ENCODE measurements at places on chromosomes 12 and 14. TPM values are rescaled to one million over a fixed set of nuclear protein-coding genes. Genes with fewer than 3 reads are reported as not detected.

SCN8A gene
- total RNA-seq = 1.5 TPM

APOLD1 gene
- 3.3 TPM for total RNA-seq

EEA1 gene
- 12.1 TPM for total RNA-seq

C1S gene
- total RNA-seq = 1.3 TPM

IGFBP6 gene
- total RNA-seq = not detected

GRCh38 chr12:131862600-131862993, 31.8 kb upstream of the ULK1 start:
- no peak overlapping the region for H3K27ac ChIP-seq
- no peaks in the 10 kb centered on the region for H3K36me3 ChIP-seq
- no peak overlapping the region for H3K4me3 ChIP-seq
- DNase-seq = no peak

DNA sequence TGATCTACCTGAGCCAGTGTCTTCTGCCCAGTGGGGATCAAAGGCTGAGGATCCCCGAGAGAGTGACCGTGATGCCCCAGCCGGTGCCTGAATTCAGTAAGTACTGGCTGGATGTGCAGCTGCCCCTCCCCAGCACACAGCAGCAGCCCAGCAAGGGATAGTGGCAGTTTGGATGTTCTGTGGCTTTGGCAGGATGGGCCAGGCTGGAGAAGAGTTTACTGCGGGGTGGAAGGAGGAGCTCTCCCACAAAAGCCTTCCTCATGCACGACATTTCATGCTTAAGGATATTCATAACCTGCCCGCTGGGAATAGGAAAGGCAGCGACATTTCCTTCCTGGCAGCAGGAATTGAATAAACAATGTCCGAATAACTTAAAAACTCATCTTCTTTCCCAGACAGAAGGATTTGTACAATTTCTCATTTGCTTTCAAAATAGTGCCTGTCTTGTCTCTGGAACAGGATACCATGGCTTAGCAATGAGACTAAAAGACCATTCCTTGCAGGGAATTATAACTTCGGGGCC, 135.6 kb upstream of the PRMT8 start:
- H3K4me1 ChIP-seq = no peaks in the 10 kb centered on the region
- no peaks in the 10 kb centered on the region for H3K36me3 ChIP-seq
- no peaks in the 10 kb centered on the region for H3K27me3 ChIP-seq
- no peak overlapping the region for H3K4me3 ChIP-seq

GRCh38 chr14:91750634-91751198, 18.8 kb upstream of the CATSPERB start:
- DNase-seq = no peak
- peaks cover 10% of the 10 kb centered on the region for H3K27me3 ChIP-seq
- no peaks in the 10 kb centered on the region for H3K36me3 ChIP-seq
- H3K27ac ChIP-seq = no peak overlapping the region
- H3K4me1 ChIP-seq = no peaks in the 10 kb centered on the region

DNA sequence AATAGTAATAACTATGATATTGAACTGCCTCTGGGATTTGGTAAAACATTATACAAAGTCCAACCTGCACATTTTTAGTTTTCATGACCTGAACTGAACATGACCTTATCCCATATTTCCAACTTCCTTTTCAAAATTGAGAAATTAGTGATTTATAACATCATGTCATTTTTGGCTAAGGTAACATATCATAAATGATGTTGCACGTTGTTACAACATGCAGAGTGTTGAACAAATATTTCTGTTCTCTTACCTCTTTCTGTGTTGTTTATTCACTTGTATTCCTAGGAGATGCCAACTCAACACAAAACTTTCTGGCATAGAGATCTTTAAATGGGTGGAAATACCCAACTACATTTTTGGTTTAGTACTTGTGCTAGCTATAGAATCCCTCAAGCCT, 496.0 kb downstream of the SLC6A15 start:
- no peaks in the 10 kb centered on the region for H3K4me1 ChIP-seq
- H3K27ac ChIP-seq = no peak overlapping the region
- no peak for DNase-seq
- H3K36me3 ChIP-seq = no peaks in the 10 kb centered on the region

DNA sequence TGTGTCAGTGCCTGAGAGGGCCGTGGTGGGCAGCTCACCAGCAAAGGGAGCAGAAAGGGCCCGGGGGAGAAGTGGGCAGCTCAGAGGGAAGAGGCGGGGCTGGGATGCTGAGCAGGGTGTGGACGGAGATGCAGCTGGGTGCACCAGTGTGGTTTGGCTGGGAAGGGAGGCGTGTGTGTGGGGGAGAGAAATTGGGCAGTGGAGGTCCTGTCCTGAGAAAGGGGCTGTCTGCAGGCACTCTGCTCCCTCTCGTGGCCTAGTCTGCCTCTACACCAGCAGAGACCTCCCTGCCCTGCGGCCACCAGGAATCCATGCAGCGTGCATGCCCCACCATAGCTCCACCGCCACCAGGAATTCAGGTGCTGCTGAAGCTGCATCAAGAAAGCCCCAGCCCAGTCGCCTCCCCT, 6.4 kb downstream of the TMEM121 start:
- no peak for DNase-seq
- no peak overlapping the region for H3K27ac ChIP-seq
- peaks cover 3% of the 10 kb centered on the region for H3K27me3 ChIP-seq
- no peaks in the 10 kb centered on the region for H3K36me3 ChIP-seq
- no peak overlapping the region for H3K4me3 ChIP-seq

DNA sequence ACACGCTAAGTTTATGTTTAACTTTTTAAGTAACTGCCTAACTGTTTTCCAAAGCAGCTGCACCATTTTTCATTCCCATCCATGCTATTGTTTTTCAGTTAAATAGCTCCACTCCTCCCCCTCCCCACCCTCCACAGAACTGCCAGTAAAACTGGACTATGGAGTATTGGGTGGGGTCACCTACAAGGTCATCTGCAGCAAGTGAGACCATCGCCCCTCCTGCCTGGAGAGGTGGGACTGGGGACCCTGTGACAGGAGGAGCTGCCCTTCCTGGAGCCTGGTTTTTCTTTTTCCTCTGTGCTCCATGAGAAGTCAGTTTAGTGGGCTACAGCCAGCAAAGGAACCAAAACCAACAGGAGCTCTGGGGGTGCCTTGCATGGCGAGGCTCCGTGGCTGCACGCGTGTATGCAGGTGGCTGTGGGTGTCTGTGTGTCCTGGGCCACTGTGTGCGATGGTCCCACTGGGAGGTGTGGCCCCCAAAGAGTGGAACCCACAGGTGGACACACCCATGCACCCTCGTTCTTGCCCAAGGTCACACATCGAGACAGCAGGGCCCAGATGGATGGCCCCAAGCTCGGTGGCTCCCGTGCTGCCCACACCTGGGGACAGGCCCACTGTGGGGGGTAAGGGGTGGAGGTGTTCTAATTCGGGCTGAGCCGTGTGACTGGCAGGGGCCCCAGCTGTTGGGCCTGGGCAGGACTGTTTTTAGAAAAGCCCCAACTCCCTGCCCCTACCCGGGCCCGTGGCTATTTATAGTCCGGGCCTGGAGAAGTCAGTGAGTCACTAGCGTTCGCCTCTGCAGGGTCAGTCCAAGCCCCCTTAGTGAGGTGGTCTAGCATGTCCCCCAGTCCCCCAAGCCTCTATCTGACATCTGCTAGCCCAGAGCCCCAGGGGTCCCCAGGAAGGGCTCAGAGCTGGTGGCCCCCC, 2.3 kb upstream of the ADSS1 start:
- DNase-seq = no peak
- H3K27me3 ChIP-seq = no peaks in the 10 kb centered on the region
- H3K27ac ChIP-seq = no peak overlapping the region
- no peaks in the 10 kb centered on the region for H3K4me1 ChIP-seq

DNA sequence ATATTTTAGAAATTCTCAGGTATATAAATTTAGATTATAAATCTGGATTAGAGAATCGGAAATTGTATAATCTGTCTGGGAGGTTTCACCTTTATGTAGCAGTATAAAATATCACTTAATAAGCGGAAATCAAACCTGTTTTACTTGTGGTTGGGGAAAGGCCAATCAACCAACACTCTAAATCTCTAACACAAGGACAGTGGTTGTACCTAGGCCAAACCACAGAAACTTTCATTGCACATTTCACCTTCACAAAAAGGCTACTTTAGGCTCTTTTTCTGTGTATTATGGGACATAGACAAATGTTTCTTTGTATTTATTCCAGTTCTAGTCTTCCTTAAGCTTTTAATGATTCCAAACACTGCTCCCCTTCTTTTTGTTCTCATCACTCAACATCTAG, 19.8 kb downstream of the ERH start:
- H3K27ac ChIP-seq = no peak overlapping the region
- H3K4me3 ChIP-seq = no peak overlapping the region
- peaks cover 18% of the 10 kb centered on the region for H3K36me3 ChIP-seq
- no peaks in the 10 kb centered on the region for H3K4me1 ChIP-seq
- no peak for DNase-seq

DNA sequence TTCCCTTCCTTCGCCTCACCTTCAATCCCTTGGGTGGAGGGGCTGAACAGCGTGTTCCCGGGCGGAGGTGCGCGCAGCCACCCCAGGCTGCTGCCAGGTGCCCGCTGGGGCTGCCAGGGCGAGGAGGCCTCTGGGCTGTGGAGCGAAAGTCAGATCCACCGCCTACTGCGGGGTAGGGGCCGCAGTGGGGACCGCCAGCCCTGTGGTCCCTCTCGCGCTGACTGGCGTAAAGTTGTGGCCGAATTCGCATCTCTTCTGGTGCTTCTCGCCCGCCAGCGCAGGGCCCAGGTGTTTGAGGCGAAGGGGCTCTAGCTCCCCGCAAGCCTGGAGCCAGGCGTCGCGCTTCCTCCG, 6.9 kb upstream of the HOXC4 start:
- peaks cover 7% of the 10 kb centered on the region for H3K36me3 ChIP-seq
- no peak overlapping the region for H3K27ac ChIP-seq
- no peak overlapping the region for H3K4me3 ChIP-seq
- H3K4me1 ChIP-seq = peaks cover 22% of the 10 kb centered on the region
- DNase-seq = no peak

- H3K27me3 ChIP-seq = peaks cover 42% of the 10 kb centered on the region
- H3K4me3 ChIP-seq = no peak overlapping the region
- no peaks in the 10 kb centered on the region for H3K36me3 ChIP-seq
- no peaks in the 10 kb centered on the region for H3K4me1 ChIP-seq
- DNase-seq = no peak
- no peak overlapping the region for H3K27ac ChIP-seq
Measured at GRCh38 chr14:103185051-103186029, 62.1 kb downstream of the TNFAIP2 start.

GRCh38 chr12:116855744-116856470, 25.3 kb downstream of the HRK start:
- H3K4me3 ChIP-seq = no peak overlapping the region
- H3K27me3 ChIP-seq = peaks cover 16% of the 10 kb centered on the region
- no peak overlapping the region for H3K27ac ChIP-seq
- no peaks in the 10 kb centered on the region for H3K36me3 ChIP-seq
- no peaks in the 10 kb centered on the region for H3K4me1 ChIP-seq

All from natural killer cell treated with Interleukin-12 subunit alpha and Interleukin-12 subunit beta and Interleukin-15 and Interleukin-18, amount 100 ng/mL, for 72 hours (primary cell).